ENCODE measurements at places on chromosomes 5 and 9.

DNA sequence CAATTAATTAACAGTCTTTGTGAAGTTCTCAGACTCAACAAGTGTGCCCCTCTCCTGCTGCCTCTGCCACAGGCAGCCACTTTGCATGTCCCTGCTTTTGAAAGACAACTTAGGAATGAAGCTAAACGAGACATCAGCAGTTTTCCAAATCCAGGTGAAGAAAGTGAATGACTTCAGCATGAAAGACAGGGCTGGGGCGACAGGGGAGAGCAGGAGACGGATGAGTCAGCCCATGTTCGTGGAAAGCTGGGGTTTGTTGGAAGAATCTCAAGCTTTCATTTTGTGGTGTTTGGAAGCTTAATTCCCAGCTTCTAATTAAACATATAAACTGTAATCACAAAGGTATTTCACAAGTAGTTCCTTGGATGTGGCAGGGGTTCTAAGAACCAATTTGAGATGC is 207.8 kb upstream of the MAP3K1 start:
- DNase-seq, result no peak

DNA sequence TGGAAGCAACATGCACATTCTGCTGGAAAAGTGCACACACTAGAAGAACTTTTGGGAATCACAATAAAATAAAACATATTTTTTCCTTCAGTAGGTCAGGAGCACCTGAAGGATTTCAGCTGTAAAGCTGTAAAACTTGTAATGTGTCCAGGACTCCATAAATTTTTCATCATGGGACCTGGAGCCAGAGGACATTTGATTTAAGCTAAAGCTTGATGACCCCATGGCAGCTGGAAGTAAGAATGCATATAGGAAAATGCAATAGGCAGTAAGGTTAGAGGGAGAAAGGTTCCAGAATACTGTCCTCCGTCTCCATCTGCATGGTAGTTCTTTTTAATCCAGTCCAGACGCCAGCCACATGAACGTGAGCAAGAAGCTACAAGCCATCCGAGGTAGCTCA is 166.0 kb downstream of the ADAMTSL1 start:
- no peak for DNase-seq

GRCh38 chr5:89283728-89284493 is 400.9 kb upstream of the MEF2C start:
- no peak for DNase-seq

- no peak for DNase-seq
These were observed 36.3 kb downstream of the SPATA31D1 start for GRCh38 chr9:82024908-82025307.

GRCh38 chr5:1732238-1732941 is 67.2 kb downstream of the MRPL36 start:
- DNase-seq, result peak; percentile 5

GRCh38 chr5:157252711-157253465 is 13.0 kb upstream of the CYFIP2 start:
- no peak for DNase-seq

DNA sequence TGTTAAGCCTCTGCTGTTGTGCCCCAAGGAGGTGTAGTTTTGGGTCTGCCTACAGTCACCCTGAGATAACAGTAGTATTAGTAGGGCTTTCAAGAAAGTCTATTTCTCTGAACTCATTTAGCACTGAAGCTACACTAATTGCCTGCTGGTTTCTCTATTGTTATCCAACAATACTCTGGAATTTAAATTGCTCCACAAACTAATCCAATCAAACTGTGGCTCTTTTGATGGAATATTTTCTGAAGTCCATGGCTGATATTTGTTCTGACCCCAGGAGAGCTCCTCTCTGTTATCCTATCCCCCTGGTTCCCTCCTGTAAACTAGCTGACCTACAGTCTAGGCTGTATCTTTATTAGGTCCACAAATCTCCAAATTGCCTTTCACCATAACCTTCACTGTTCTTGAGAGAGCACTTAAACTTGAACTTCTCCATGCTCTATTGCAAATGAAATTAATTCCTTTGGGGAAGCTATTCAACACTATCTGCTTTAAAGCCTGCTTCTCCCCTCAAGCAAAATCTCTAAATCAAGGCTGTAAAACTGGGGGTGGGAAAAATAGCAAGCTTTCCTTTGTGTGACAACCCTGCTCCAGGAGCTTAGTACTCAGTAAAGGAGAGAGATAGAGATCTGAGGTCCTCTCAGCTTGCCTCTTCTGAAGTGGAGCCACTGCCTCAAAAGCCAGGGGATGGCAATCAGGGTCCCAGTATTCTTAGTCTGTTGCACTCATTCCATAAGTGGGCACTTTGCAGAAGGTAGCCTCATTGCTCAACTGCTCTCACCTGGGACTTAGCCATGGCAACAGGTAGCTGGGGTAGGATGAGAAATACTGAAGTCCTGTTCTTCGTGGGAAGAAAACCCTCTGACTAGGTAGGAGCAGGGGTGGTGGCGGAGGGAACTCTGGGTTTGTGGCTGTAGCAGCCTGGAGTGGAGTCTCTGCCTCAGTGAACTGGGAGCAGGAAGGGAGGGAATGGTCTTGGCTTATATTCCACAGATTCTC is 110.9 kb downstream of the MACIR start:
- no peak for DNase-seq

DNA sequence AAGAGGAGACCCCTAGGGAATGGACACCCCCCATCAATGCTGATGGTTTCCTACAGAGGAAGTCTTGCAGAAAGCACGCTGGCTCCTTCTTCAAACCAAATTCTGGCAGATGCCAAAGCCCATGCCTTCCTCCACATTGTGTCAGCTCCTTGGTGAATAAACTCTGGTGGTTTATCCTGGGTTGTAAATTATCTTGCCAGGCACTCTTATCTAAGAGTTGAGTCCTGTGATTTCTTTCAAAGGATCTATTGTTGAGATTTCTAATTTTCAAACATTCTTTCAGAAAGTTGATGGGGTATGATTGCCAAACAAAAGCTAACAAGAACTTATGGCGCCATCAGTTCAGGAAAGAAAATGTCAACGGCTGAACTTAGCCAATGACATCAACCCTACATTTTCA is 160.4 kb downstream of the NSG2 start:
- no peak for DNase-seq

DNA sequence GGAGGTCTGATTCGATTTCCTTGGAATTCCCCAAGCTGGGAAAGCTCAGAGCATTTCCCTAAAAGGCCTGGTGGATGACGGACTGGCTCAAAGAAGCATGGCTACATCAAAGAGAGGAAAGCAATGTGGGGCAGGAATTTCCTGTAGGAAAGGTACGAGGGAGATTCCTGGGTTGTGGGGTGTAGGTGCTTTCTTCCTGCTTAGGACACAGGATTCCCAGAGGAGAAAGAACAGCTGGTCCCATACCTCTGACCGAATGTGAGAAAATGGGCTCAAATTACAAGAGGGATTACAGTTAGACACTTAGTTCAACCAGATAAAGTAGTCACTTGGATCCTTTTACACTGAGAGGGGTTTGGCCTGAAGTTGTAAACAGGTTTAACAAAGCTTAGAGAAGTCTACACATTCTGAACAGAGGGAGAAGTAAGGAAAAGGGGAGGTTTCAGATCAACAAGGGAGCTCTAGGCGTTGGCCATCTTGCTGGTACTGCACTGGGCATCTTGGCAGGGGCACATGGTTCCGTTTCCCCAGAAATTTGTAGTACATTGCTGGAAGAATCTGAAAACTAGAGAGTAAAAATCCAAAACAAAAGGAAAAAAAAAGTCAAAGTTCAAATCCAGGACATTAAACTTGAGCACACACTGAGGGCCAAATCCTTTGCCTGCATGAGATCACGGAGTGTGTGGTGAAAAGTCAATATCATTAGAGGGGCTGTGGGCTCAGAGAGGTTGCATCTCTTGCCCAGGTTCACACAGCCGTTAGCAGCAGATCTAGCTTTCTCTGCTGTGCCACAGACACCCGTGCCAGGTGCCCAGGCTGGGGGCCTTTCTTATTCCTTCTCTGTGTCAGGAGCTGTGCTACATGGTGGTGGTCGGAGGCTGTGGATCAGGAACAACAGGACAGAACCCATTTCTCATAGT is 171.3 kb downstream of the RGS3 start:
- DNase-seq, result no peak

GRCh38 chr9:89483592-89484474 is 14.1 kb downstream of the SEMA4D start:
- no peak for DNase-seq

DNA sequence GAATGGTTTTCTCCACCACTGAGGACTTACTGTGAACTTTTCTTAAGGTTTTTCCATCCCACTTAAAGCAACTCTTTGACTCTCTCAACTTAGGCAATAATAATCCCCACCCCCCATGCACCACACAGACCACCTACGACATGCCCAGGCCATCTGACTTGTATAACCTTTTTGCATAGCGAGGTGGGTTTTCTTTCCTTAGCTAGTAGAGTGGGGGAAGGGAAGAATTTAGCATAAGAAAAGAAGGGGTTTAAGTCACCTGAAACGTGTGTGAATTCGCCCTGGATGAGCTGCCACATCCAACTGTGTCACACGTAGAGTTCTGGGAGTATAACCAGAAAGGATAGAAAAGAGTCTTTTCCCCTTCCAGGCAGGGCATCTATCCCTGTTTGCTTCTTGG is 262.7 kb downstream of the YTHDC2 start:
- DNase-seq, result no peak

DNA sequence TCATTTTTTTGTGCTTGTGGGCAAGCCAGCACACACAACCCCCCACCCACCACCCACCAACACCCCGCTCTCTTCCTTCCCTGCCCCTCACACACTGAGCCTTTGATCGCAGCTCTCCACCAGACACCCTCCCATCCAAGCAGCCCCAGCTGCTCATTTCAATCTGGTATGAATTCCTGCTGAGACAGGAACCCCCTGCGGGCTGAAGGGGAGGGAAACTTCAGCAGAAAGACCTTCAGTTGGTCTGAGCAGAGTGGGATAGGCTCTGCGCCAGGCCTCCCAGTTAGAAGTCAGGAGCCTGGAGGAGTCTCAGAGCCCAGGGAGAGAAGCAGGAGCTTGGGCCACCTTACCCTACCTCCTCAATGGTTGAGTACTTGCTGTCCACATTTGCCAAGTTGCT is 7.2 kb downstream of the PCDHGC5 start:
- no peak for DNase-seq

DNA sequence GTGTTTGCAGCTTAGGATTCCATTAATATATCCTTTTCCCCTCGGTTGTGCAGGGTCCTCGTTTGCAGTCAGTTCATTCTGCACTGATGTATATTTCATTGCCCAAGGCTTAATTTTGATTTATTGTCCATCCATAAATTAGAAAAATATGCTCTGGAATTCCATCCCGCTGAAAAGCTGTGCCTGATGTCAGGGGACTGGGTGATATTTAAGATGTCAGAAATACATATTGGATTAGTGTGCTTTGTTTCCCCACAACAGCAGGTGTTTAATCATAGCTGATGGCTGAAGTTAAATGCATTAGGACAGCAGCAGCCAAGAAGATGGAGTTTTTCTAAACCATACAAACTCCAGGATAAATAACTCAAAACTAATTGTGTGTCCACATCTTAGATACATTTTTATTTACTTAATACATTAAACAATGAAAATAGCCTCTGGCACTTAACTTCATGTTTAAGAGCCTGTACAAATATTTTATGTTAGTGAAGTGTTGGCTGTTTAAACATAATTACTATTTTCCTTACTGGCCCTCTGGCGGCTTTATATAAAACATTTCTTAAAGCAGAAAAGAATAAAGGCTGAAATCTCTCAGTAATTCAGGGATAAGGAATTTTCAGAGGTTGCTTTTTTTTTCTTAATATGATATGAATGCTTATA is 170.4 kb upstream of the TBCA start:
- no peak for DNase-seq

GRCh38 chr5:180170106-180170809 is 38.8 kb downstream of the RASGEF1C start:
- DNase-seq, result no peak

DNA sequence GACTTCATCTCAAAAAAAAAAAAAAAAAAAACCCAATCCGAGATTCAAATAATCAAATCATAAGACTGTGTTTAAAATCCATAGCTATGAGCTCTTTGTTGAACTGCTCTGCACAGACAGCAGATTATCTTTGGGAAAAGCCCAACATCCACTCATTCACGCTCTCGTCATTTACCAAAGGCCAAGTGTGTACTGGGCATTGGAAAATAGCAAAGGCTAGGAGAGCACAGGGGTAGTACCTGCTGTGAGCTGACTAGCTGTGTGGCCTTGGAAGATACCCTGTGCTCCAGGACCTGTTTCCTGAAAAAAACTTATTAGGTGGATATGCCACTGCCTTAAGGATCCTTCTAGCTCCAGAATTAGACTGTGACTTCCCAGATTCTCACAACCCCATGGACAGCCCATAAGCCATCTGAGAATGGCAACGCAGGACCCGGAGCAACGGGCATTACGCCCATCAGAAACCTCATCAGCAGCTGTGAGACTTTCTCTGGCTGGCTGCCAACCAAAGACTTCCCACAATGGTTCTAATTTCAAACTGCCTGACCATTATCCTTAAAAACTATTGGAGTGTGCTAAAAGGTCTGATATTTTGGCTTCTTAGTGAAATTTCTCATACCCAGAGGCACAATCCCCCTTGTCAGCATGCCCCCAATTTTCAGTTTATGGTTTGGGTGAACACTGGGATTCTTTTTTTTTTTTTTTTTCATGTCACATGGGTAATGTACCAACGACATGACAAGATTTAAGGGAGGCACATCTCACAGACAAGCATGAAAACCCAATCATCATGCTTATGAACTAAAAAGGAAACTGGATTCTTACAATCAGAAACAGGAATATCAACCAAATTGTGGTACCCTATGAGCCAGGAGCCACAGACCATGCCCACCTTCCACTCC is 16.8 kb downstream of the SERINC5 start:
- no peak for DNase-seq

GRCh38 chr9:136052472-136052880 is 42.6 kb downstream of the NACC2 start:
- DNase-seq, result no peak

- DNase-seq, result no peak
These were observed 143.2 kb downstream of the PSAT1 start for GRCh38 chr9:78439866-78440830.

DNA sequence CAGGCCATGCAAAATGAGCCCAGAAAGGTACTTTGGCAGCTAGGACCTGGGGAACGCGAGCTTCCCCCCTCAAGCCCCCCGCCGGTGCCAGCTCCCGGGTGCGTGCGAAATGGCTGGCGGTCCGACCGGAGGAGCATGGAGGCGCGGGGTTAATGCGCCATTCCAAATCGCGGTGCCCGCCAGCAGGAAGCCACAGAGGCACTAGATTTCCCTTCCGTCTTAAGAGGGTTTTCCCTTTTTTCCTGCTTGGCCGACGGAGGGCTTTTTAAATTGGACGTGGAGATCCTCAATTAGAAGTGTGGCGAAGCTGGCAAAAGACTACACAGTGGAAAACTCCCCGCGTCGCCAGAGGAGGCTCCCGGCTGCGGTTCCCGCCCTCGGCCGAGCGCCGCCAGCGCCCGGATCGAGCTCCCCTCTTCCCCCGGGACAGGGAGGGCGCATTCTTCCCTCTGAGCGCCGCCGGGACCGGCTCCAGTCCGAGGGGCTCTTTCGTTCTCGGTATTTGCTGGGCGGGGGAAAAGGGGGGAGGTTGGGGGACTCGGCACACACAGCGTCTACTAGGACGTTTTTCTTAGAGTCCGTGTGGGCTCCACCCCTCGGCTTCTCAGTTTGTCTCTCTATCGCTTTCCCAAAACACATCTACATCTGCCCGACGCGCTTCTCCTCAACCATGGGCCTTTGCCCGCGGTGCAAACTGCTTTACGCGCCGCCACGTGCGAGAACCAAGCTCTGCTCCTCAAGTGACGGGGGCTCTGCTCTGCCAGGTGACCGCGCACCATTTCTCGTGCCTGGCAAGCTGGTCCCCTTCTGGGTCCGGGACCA is 3.0 kb downstream of the GDNF start:
- no peak for DNase-seq

- no peak for DNase-seq
These were observed 15.4 kb downstream of the LMAN2 start for GRCh38 chr5:177336112-177336511.
